Activated T-helper 1 cell treated with anti-CD3 and anti-CD28 coated beads, Interleukin-2, amount 50 U/mL, for 16 hours (primary cell): ENCODE measurements at places on chromosomes 13 and 19.
A peak's percentile ranks its signal among the peaks of the same experiment; 100 is the strongest.

DNA sequence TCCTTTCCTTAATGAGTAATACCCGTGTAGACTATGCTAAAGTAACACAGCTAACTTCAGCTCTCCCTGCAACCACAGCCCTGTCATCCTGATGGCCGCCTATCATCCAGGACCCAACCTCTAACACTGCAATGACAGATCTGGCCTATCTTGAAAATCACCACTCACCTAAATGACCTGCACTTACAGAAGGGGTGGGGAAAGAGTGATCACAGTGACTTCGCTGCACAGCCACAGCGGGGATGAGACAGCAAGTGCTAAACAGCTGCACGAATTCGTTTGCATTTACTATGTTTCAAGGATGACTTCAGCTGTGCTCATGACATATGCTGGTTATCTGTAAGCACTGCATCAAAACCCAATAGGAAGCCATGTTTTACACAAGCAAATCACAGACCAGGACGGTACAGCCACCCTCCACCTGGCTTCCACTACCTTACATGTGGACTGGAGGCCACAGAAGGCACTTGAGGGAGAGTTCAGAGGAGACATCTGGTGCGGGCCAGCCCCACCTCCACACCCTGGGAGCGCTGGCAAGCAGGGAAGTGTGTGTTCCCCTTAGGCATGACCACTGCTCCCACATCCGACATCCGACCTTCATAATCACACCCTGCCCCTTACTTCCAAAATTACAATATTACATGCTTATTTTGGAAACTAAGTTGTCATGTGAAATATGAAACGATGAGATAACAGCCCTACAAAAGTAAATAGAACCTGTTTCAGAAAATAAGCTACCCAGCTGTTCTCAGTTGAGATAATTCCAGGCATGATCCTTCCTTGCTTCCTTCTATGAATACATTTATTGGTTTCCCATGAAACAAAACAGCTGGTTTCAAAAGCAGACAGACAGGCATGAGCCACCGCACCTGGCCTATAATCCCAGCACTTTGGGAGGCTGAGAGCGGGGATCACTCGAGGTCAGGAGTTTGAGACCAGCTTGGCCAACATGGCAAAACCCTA is 95.7 kb downstream of the STK24 start:
- peak; percentile 11 for DNase-seq

DNA sequence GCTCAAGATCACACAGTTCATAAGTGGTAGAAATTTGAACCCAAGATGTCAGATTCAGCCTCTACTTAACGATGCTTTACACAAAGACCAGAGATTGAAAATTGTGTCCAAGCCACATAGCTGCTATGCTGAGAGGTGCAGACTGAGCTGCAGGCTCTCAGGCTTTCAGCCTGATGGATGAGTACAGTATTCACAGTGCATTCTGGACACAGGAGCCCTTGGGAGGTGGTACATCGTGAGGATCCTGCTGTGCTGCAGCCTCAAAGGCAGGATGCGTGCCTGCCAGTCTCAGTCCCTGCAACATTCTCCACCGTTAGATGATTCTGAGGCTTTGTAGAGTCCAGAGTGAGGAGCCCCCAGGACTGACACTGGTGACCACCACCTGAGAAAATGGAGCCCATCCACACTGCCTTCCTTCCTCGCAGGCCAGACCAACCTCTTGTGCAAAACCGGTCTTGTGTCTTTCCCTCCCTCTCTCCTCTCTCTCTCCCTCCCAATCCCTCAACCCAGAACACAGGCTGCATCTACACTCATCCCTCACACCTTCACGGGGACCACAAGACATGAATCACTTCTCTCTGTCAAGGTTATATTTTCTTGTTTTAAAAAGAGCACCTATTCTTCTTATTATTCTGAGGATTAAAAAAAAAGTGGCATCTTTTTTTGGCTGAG is 203.4 kb upstream of the ZNF507 start:
- no peak for DNase-seq

- DNase-seq, result no peak
Observed at GRCh38 chr13:42847891-42848663, 66.7 kb downstream of the FAM216B start.

DNA sequence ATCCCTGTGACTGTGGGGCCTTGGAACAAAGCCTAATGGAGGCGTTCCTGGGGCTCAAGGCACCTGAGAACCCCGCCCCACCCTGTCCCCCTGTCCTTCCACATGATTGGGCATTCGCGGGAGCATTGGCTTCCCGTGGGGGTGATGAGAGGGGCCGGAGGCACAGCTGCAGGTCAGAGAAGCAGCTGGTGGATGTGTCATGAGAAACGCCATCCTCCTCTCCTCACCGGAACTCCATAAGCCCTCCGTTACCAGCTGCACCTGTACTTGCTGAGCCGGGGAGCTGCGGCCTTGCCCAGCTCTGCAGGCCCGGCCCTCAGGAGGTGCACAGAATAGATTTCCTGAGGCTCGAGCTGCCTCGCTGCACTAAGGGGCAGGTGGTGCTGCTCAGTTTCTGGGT is 42.0 kb downstream of the CAPN12 start:
- DNase-seq, result no peak

DNA sequence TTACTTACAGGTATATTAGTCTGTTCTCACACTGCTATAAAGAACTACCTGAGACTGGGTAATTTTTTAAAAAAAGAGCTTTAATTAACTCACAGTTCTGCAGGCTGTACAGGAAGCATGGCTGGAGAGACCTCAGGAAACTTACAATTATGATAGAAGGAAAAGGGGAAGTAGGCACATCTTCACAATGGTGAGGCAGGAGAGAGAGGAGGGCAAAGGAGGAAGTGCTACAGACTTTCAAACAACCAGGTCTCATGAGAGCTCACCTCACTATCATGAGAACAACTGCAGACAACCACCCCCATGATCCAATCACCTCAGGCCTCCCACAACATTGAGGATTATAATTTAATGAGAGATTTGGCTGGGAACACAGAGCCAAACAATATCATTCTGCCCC is 511.7 kb downstream of the SLITRK6 start:
- DNase-seq, result no peak

GRCh38 chr13:23609874-23610576 is 39.8 kb downstream of the TNFRSF19 start:
- no peak for DNase-seq

DNA sequence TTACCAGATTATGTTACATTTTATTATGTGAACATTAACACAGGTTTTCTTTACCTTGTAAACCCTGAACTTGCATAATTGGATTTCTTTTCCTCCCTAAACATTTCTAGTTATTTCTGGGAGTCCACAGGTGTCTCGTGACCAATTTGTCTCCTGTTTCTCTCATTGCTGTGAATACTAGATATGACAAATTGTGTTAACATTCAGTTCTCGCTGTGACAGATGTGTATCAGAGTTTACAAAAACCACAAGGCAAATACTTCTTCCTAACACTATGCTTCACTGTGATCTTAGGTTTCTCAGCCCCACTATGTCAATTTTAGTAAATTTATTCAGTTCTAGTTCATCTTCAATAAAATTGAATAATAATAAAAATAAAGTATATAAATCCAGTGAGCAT is 1554.9 kb downstream of the EFNB2 start:
- DNase-seq, result no peak

GRCh38 chr19:42178791-42179674 is 38.4 kb downstream of the DEDD2 start:
- DNase-seq, result no peak

GRCh38 chr13:28819046-28819730 is 951 bp upstream of the MTUS2 start:
- no peak for DNase-seq

- DNase-seq, result no peak
Observed at GRCh38 chr19:16442386-16443276, 29.1 kb downstream of the EPS15L1 start.
